Body of pancreas (tissue), 4 donors: ENCODE measurements at places on chromosomes 13 and 19.

- no peaks in the 10 kb centered on the region for H3K36me3 ChIP-seq
- no peak for DNase-seq
- no peaks in the 10 kb centered on the region for H3K4me1 ChIP-seq
- no peaks in the 10 kb centered on the region for H3K27me3 ChIP-seq
- no peak overlapping the region for H3K4me3 ChIP-seq
Measured at GRCh38 chr13:99380921-99381645, 73.9 kb upstream of the GPR183 start.

- no peaks in the 10 kb centered on the region for H3K36me3 ChIP-seq
- no peak for DNase-seq
- no peaks in the 10 kb centered on the region for H3K4me1 ChIP-seq
- no peaks in the 10 kb centered on the region for H3K27me3 ChIP-seq
Measured at GRCh38 chr13:101209206-101209893, 207.0 kb downstream of the NALCN start.

GRCh38 chr13:33874871-33875270 is 56.9 kb downstream of the RFC3 start:
- H3K4me3 ChIP-seq: no peak overlapping the region
- peaks cover 27% of the 10 kb centered on the region for H3K4me1 ChIP-seq
- no peaks in the 10 kb centered on the region for H3K27me3 ChIP-seq
- no peak overlapping the region for H3K27ac ChIP-seq
- DNase-seq: no peak

- H3K4me3 ChIP-seq: no peak overlapping the region
- no peaks in the 10 kb centered on the region for H3K36me3 ChIP-seq
- no peak for DNase-seq
- H3K4me1 ChIP-seq: no peaks in the 10 kb centered on the region
Measured at GRCh38 chr19:48608798-48609263, 2.3 kb downstream of the SPACA4 start.

- peak within 1 kb of the TSS; percentile 76 for H3K27ac ChIP-seq
- peak; percentile 90 for DNase-seq
- H3K4me3 ChIP-seq: peak within 1 kb of the TSS; percentile 73
- H3K4me1 ChIP-seq: peaks cover 33% of the 10 kb centered on the region
- no peaks in the 10 kb centered on the region for H3K27me3 ChIP-seq
- no peaks in the 10 kb centered on the region for H3K36me3 ChIP-seq
Measured at GRCh38 chr19:12801466-12802266, at the start of the genes PRDX2 and THSD8. Gene PRDX2 (minus strand): TSS chr19:12801800. CDS start chr19:12801261, 539 bp downstream. Gene THSD8 (plus strand): TSS chr19:12802069. CDS start chr19:12802072, 3 bp downstream.

DNA sequence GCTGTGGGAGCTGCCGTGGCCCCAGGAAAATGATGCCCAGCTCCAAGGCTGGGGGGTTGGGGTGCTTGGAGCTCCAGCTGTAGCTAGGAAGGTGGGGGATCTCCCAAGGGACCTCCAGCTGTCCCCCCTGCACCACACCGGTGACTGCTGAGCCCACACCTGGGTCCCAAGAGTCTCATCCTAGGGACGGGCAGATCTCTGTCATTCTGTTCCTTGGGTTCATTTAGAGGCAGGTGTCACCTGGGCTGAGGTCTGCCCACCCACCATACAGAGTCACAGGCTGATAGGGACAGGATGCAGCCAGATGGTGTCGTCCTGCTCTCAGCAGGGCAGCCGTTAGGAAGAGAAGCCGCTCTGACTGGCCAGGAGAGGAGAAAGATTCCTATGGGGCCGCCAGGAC is 5.3 kb downstream of the F2RL3 start:
- peaks cover 11% of the 10 kb centered on the region for H3K4me1 ChIP-seq
- no peaks in the 10 kb centered on the region for H3K27me3 ChIP-seq
- no peaks in the 10 kb centered on the region for H3K36me3 ChIP-seq
- peak overlapping the region; percentile 0 for H3K27ac ChIP-seq

- no peak overlapping the region for H3K4me3 ChIP-seq
- H3K27ac ChIP-seq: peak overlapping the region; percentile 44
- DNase-seq: peak; percentile 34
- peaks cover 85% of the 10 kb centered on the region for H3K4me1 ChIP-seq
Measured at GRCh38 chr13:41053384-41053826, 7.9 kb upstream of the WBP4 start.

DNA sequence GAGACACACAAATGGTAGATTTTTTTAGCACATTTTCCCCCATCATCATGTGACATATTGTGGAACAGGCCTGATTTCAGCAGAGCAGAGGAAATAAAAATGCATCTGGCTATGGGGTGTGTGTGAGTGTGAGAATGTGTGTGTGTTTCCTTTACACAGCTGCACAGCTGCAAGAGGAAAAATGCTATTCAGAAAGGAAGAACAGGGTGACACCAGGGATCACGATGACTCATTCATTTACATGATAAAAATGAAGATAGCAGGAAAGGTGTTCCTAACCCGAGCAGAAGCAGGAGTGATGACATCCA is 469.5 kb upstream of the TSHZ3 start:
- no peaks in the 10 kb centered on the region for H3K4me1 ChIP-seq
- H3K27ac ChIP-seq: no peak overlapping the region
- no peaks in the 10 kb centered on the region for H3K27me3 ChIP-seq
- no peak overlapping the region for H3K4me3 ChIP-seq
- H3K36me3 ChIP-seq: no peaks in the 10 kb centered on the region
- no peak for DNase-seq

GRCh38 chr19:944663-945241 is 18.9 kb downstream of the ARID3A start:
- no peak for DNase-seq
- H3K27ac ChIP-seq: no peak overlapping the region
- H3K4me1 ChIP-seq: peaks cover 31% of the 10 kb centered on the region
- no peak overlapping the region for H3K4me3 ChIP-seq

GRCh38 chr13:42926555-42926954 is 65.5 kb downstream of the EPSTI1 start:
- H3K27me3 ChIP-seq: no peaks in the 10 kb centered on the region
- DNase-seq: no peak
- no peaks in the 10 kb centered on the region for H3K36me3 ChIP-seq
- H3K4me1 ChIP-seq: no peaks in the 10 kb centered on the region
- H3K4me3 ChIP-seq: no peak overlapping the region
- no peak overlapping the region for H3K27ac ChIP-seq

DNA sequence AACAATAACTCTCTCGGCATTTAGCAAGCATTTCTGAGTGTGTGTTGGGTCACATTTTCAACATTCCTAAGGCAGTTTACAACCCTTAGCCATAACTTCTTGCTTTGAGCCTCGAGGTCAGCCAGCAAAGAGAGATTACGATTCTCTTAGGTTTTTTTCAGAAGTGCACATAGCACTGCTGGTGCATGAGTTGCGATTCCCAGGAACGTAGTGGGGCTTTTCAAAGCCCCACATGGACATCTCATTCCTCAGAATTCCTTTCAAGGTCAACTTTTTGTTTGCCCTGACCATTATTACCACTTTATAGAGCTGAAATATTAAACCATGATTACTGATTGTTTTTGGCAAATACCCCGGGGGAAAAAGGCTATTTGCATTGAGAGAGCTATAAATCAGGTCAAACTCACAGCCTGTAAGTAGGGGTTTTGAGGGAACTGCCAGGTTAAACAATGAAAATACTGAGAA is 705.3 kb downstream of the GPC5 start:
- H3K4me1 ChIP-seq: peaks cover 14% of the 10 kb centered on the region
- no peaks in the 10 kb centered on the region for H3K36me3 ChIP-seq
- no peak for DNase-seq

GRCh38 chr19:48518207-48518606 is 6.6 kb upstream of the LMTK3 start:
- H3K4me1 ChIP-seq: peaks cover 9% of the 10 kb centered on the region
- no peak overlapping the region for H3K4me3 ChIP-seq
- no peak overlapping the region for H3K27ac ChIP-seq
- no peaks in the 10 kb centered on the region for H3K36me3 ChIP-seq
- H3K27me3 ChIP-seq: no peaks in the 10 kb centered on the region
- DNase-seq: no peak

- H3K27ac ChIP-seq: peak overlapping the region; percentile 98
- no peaks in the 10 kb centered on the region for H3K27me3 ChIP-seq
- H3K36me3 ChIP-seq: no peaks in the 10 kb centered on the region
Measured at GRCh38 chr19:49340069-49340864, 5.1 kb downstream of the CD37 start.

GRCh38 chr13:25738342-25739196 is 313.2 kb downstream of the SHISA2 start:
- no peak overlapping the region for H3K4me3 ChIP-seq
- no peaks in the 10 kb centered on the region for H3K27me3 ChIP-seq
- peaks cover 14% of the 10 kb centered on the region for H3K4me1 ChIP-seq
- H3K36me3 ChIP-seq: no peaks in the 10 kb centered on the region

GRCh38 chr13:67775359-67775758 is 545.2 kb upstream of the PCDH9 start:
- no peaks in the 10 kb centered on the region for H3K4me1 ChIP-seq
- no peak overlapping the region for H3K4me3 ChIP-seq

DNA sequence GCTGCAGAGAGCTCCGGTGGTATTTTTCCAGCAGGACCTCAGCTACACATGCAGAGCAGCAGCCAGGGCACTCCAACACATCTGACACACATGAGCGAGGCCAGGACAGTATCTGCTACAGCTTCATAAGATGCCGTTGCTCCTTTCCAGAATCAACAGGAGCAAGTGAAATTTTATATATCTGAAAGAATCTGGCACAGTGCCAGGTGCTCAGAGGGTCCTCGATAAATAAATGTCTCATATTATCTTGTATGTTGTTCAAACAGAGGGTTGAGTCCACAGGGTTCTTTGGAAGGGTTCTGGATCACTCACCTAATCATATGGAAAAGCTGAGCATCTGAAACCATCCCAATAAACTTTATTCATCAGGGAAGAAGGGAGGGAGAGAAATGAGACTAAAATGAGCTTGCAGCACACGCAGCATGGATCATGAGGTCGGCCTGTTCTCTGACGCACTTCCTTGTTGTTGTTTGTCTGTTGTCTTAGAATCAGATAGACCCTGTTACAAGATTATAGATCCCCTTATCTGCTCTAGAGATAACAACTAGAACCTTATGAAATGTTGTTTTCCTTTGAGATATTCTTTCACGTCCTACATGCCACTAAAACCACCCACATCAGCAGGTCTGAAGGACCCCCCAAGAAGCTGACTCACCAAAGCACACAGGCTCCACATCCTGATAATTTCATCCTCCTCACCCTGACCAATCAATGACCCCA is 3.2 kb upstream of the METTL21C start:
- no peak overlapping the region for H3K4me3 ChIP-seq
- DNase-seq: no peak
- no peak overlapping the region for H3K27ac ChIP-seq
- H3K27me3 ChIP-seq: no peaks in the 10 kb centered on the region
- H3K4me1 ChIP-seq: no peaks in the 10 kb centered on the region
- H3K36me3 ChIP-seq: no peaks in the 10 kb centered on the region

DNA sequence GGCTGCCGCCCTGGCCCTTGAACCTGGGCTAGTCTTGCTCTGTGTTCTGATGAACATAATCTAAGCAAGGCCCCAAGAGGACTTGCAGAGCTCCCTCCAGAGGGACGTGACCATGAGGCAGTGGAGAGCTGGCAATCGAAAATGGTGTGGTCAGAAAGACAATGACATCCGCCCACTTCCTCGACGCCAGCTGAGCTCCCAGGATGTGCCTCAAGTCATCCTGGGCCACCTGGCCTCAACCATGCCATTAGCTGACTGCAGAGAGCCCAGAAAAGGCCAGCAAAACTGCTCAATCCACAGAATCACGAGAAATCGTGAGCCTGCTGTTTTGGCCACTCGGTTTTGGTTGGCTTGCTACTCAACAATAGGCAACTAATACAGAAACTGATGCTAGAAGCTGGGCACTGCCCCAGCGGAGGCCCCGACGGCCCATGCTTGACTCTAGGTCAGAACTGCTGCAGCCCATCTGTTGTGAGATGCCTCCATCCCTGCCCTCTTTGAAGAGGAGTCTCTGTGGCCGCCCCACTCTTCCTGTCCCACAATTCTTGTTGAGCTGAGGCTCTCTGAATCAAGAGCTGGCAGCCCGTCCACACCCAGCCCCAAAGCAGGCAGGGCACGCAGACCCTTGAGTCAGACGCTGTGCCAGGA is 53.3 kb downstream of the STK24 start:
- H3K4me1 ChIP-seq: peaks cover 63% of the 10 kb centered on the region
- H3K27ac ChIP-seq: no peak overlapping the region
- no peak overlapping the region for H3K4me3 ChIP-seq

DNA sequence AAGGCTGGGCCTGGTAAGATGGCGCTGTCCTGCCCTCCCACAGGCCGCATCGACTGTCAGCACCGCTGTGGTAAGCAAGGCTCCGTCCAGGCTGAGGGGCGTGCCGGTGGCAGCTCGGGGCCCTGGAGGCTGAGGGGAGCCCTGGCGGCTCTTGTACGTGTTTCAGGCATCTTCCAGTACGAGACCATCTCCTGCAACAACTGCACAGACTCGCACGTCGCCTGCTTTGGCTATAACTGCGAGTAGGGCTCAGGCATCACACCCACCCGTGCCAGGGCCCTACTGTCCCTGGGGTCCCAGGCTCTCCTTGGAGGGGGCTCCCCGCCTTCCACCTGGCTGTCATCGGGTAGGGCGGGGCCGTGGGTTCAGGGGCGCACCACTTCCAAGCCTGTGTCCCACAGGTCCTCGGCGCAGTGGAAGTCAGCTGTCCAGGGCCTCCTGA is 1.2 kb downstream of the IZUMO4 start:
- peaks cover 30% of the 10 kb centered on the region for H3K4me1 ChIP-seq
- no peak overlapping the region for H3K4me3 ChIP-seq
- no peak for DNase-seq
- H3K27me3 ChIP-seq: no peaks in the 10 kb centered on the region
- peaks cover 5% of the 10 kb centered on the region for H3K36me3 ChIP-seq

- peaks cover 44% of the 10 kb centered on the region for H3K4me1 ChIP-seq
- no peak overlapping the region for H3K4me3 ChIP-seq
- no peak for DNase-seq
- H3K27me3 ChIP-seq: no peaks in the 10 kb centered on the region
- no peaks in the 10 kb centered on the region for H3K36me3 ChIP-seq
Measured at GRCh38 chr13:29591310-29591709, 4.2 kb downstream of the SLC7A1 start.

- peaks cover 3% of the 10 kb centered on the region for H3K4me1 ChIP-seq
- H3K27ac ChIP-seq: no peak overlapping the region
- H3K36me3 ChIP-seq: no peaks in the 10 kb centered on the region
- no peak overlapping the region for H3K4me3 ChIP-seq
Measured at GRCh38 chr19:41915776-41916414, 12.4 kb downstream of the ERFL start.

DNA sequence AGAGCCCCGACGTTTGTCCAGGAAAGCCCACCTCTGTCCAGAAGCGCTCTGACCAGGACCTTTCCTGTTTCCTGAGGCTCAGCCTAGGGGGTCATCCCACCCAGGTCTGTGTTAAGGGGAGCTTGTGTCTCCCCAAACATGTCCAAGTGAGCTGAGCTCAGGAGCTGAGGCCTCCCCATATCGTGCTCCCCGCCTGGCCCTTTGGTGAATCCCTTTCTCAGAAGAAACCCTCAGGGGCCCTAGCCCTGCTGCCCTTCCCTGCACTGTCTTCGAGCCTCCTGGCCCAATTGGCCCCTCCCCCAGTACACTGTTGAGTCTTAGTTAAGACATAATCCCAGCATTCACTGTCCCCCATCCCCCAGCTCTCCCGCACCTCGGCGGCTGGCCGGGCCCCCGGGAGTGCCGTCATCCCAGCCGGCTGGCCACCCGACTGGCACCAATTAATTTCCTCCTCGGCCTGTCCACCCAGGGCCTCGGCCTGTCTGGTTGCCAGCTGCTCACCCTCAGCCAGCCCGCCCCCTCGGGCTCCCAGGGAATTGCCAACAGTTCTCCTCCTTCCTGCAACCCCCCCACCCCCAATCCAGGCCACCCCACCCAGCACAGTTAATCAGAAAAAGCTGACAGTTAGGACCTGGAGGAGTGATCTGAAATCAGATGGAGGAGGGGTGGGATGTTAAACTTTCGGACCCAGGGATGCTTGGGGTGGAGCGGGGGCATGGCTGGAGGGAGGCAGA is 13.6 kb downstream of the IER2 start:
- no peak overlapping the region for H3K4me3 ChIP-seq
- DNase-seq: peak; percentile 81
- H3K4me1 ChIP-seq: peaks cover 69% of the 10 kb centered on the region
- H3K36me3 ChIP-seq: no peaks in the 10 kb centered on the region
